ENCODE measurements at places on chromosomes 5 and 9. TPM values are rescaled to one million over a fixed set of nuclear protein-coding genes. Genes with fewer than 3 reads are reported as not detected.

The FYB1 gene
- 16.9 TPM for total RNA-seq

The SPATA31E1 gene
- not detected for total RNA-seq

The PCDHA11 gene
- total RNA-seq = 2.5 TPM

The TIFAB gene
- not detected for total RNA-seq

The IL13 gene
- total RNA-seq = not detected

The GLDC gene
- 0.07 TPM for total RNA-seq

The PCDHGA7 gene
- total RNA-seq = under 0.01 TPM

The PDE4D gene
- 11.0 TPM for total RNA-seq

The NR6A1 gene
- total RNA-seq = 5.2 TPM

The SPATA31D4 gene
- total RNA-seq = not detected

Data from nasal cavity respiratory epithelium epithelial cell of viscerocranial mucosa (primary cell).